ENCODE measurements at places on chromosomes 1 and 21.
A peak's percentile ranks its signal among the peaks of the same experiment; 100 is the strongest.

- DNase-seq, result no peak
Measured at GRCh38 chr1:56901716-56902115, 47.1 kb downstream of the C8A start.

GRCh38 chr1:99702221-99702620 is 56.3 kb downstream of the PALMD start:
- no peak for DNase-seq

GRCh38 chr1:244365809-244366208 is 85.9 kb downstream of the ADSS2 start:
- DNase-seq, result no peak

- DNase-seq, result no peak
Measured at GRCh38 chr1:788835-789234, 102.4 kb upstream of the OR4F16 start.

DNA sequence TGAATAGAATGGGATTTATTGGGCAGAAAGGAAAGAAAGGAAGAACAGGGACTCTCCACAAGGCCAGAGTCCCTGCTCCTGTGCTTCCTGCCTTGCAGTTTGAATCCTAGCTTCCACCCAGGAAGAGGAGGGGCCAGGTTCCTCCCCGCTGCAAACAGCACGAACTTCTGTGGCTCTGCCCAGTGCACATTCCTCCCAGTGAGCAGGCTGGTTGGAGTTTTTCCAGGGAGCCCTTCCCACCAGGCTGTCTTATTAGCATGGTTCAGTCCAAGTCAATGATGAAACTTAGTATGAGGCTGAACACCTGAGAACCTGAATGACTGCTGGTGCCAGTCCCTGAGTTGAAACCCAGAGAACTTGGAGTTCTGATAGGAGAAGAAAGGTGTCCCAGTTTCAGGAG is 247.2 kb downstream of the DUSP10 start:
- DNase-seq, result no peak

DNA sequence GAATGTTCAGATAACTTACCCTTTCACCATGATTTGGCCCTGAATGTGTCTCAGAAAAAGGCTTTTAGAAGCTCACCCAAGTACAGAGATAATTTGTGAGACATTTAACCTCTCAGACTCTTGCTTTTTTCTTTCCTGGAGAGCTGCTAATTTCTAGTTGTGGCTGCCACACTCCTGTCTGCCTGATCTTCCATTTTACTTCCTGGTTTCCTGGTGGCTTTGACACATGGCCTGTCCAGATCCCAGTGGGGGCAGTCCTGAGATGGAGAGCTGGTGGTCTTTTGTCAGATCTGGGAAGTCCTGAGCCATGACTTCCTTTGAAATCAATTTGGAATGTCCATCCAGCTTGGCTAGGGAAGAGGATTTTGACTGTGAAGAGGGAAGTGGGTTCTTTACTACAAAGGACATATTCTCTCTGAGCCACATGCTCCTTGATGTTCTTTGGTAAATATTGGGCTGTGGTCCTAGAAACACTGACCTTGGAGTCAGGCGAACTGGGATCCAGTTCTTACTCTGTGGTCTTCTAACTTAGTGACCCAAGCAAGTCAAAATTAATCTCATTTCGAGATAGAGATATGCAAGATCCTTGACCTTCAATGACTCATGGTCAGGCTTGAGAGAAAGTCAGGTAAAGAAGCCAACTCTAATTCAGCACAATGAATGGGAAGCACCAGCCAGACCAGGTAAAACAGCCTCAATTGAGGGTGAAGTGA is 78.0 kb upstream of the HSD17B7 start:
- no peak for DNase-seq

DNA sequence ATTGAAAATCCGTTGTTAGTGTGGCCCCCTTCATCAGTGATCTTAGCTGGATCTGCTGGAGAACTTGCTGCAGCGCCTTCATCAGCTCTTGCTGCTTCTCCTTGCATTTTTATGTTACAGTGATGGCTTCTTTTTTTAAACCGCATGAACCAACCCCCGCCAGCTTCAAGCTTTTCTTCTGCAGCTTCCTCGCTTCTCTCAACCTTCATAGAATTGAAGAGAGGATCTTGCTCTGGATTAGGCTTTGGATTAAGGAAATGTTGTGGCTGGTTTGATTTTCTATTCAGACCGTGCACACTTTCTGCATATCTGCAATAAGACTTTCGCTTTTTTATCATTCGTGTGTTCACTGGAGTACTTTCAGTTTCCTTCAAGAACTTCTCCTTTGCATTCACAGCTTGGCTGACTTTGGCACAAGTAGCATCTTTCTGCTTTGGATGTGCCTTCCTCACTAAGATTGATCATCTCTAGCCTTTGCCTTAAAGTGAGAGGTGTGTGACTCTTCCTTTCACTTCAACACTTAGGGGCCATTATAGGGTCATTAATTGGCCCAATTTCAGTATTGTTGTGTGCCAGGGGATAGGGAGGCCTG is 13.1 kb downstream of the RNF187 start:
- DNase-seq, result no peak

- DNase-seq, result no peak
Measured at GRCh38 chr1:5992814-5993555, 760 bp upstream of the NPHP4 start.

DNA sequence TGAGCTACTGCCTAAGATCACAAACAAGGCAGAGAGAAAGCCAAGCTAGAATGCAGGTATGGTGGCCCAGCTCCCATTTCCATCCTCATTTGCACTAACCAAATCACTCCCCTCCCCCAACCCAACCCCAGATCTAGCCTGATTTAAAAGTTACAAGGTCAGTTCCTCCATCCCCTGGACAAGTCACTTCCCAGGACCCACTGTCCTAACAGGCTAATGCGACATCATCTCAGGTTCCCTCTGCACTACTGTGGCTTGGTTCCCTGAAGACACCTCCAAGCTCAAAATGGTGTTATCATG is 2.4 kb downstream of the F11R start:
- no peak for DNase-seq

DNA sequence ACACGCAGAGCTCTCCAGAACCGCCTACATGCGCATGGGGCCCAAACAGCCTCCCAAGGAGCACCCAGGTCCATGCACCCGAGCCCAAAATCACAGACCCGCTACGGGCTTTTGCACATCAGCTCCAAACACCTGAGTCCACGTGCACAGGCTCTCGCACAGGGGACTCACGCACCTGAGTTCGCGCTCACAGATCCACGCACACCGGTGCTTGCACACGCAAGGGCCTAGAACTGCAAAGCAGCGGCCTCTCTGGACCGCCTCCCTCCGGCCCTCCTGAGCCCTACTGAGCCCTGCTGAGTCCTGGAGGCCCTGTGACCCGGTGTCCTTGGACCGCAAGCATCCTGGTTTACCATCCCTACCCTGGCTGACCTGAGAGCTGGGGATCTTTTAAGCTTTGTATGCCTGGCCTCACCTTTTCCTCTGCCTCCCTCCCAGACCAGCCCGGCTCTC is 8.3 kb downstream of the OLIG2 start:
- DNase-seq, result no peak

GRCh38 chr1:245751726-245752470 is 597.1 kb downstream of the KIF26B start:
- no peak for DNase-seq

DNA sequence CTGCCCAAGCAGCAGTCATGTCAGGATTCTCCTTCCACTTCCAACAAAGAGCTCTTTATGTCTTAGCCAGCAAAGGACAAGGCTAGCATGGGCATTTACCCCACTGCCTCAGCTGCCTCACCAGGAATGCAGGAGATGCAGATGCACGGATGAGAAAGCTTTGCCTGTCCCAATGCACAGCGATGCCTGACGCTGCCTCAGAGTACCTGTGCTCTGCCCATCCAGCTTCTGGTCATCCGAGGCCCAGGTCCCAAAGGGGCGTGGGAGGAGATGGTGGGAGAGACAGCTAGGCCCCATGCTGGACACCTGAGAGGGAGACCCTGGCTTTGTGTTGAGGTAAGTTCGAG is 59.0 kb downstream of the IRF2BP2 start:
- no peak for DNase-seq

- DNase-seq, result no peak
Measured at GRCh38 chr1:212242288-212242984, 42.8 kb upstream of the PPP2R5A start.

- DNase-seq, result no peak
Measured at GRCh38 chr21:46062471-46063211, 35.3 kb upstream of the COL6A2 start.

DNA sequence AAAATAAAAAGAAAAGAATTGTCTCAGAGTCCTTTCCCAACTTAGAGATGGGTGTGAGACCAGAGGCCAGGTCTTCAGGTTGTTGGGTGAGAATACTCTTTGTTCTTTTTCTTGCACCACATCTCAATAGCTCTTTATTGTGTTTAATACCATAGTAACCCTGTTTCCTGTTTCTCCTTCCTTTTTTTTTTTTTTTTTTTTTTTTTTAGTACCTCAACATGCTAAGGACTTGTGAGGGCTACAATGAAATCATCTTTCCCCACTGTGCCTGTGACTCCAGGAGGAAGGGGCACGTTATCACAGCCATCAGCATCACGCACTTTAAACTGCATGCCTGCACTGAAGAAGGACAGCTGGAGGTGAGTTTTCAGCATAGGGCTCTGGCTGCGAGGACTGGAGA is 24.4 kb downstream of the CELF3 start:
- no peak for DNase-seq

DNA sequence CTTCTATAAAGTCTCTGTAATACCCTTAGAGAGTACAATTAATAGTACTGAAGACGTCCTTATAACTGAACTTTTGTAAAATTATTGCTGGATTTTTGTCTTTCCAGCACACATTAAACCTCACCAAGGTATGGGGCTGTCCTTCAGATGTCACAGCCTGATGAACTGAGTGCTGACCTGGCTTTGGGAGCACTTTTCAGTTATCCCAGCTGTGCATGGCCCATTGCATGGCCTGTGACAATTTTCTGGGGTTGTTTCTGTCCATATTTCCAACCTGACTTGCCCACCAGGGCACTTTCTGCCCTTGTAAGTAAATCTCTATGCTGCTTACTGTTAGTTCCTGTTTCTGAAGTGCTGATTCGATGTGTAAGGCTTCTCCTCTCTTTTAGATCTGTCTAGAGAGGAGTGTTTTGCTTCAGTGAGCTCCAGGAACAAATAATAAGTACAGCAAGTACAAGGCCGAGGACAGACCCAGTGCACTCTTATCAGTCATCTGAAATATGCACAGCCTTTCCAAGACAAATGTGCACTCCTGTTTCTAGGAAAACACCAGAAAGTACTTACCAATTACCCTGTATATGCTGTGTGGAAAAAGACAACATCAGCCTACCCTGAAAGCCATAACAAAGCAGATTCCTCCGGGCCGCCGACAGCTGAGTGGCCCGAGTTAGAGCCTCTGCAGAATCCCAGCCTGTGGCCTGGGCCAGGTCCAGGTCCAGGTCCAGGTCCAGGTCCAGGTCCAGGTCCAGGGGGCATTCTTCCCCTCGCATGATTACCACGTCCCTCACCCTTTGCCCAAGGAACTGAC is 121.7 kb downstream of the DHRS3 start:
- DNase-seq, result no peak

GRCh38 chr1:93692983-93693591 is 11.4 kb upstream of the BCAR3 start:
- DNase-seq, result no peak

DNA sequence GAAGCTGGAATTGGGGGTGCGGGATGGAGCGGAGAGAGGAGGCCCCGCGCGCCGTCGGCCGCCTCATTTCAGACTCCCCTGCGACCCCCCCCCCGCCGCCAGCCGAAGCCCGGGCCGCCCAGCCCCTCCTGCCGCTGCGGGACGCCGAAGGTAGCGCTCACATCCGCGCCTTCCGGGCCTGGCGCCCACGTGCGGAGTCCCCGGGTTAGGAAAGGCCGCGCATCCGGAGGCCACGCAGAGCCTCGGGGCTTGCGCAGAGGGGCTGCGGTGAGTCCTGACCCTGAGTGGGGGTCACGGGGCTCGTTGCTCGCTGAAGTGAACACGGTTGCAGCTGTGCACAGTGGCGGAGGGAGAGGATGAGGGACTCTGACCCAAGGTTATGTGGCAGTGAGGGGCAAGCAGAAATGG is 552 bp upstream of the ZNF496 start:
- no peak for DNase-seq

- DNase-seq, result peak; percentile 97
Measured at GRCh38 chr1:201503397-201504176, 3.3 kb downstream of the CSRP1 start.
